ENCODE measurements at places on chromosomes 7 and 10.

GRCh38 chr10:28427376-28427775, 105.5 kb upstream of the WAC start:
- no peak for DNase-seq

GRCh38 chr10:605632-606325, 83.7 kb downstream of the DIP2C start:
- no peak for DNase-seq

DNA sequence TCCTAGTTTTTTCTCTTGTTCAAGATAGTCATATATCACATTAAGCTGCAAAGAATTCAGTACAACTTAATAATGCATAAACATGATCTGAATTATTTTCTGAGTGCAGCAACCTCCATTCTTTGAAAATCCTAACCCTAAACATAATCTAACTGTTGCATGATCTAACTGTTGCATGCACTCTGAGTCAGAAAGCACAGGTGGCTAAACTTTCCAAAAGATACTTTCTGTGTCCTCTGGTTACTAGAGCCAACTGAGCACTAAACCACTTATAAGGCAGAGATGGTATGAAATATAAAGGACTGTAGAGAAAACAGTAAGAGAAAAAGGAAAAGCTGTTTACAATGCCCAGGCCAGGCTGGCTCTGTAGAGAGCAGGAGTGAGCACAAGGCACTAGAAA, 23.0 kb upstream of the FAM133B start:
- no peak for DNase-seq

DNA sequence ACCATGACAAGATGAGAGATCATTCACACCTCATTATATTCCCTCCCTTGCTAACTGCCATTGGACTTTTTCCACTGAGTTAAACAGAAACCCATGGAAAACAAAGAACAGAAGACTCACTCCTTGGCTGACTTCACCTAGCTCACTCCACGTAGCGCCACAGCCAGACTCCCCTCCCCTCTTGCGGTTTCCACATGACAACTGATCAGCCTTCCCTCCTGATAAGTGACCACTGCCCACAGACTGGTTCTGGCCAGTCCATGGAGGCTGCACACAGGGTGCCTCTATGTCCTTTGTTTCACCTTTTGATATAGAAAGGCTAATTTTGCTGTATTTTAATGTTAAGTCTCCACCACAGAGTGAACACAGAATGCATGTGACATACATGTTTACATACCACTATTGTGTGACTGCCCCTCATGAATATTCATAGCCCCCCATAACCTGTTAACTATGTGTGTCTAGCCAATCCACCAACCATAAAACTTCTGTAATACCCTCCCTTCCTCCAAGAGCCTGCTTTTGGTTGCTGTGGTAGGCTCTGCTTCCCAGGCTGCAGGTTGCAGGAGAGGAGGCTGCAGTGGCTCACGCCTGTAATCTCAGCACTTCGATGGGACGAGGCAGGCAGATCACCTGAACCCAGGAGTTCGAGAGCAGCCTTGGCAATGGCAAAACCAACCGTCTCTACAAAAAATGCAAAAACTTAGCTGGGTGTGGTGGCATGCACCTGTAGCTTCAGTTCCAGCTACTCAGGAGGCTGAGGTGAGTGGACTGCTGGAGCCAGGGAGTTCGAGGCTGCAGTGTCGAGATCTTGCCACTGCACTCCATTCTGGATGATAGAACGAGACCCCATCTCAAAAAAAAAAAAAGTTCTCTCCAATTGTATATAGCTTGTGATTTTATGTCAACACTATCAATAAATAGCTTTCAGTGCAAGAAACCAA, 10.0 kb upstream of the IFIT5 start:
- DNase-seq: no peak

- DNase-seq: no peak
These were observed 115.0 kb downstream of the PLXDC2 start for GRCh38 chr10:19930936-19931893.

Measured in frontal cortex (tissue), 4 donors.